NCI-H446 treated with DMSO at 0.1 percent for 48 hours (cell line): ENCODE measurements at places on chromosomes 16 and 17.

- no peak for DNase-seq
Observed at GRCh38 chr17:44205962-44206824, 6.5 kb upstream of the ATXN7L3 start.

DNA sequence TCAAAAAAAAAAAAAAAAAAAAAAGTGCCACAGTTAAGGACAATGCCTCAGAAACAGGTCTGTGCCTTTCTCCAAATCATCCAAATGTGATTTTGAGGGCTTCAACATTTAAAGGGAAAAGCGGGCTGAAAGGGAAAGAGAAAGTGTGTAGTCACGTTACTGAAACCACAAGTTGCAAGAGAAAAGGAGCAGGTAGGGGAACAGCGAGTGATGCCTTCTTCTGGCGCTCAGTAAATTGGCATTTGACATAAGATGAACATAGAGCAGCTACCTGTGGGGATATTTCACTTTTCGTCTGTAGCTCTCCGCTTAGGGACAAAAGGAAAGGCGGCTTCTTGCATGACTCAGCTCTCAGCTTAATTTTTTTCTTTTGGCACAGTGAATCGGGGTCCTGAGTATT lies 11.1 kb downstream of the CMTM2 start:
- DNase-seq: no peak

GRCh38 chr16:29806099-29806579 lies at the start of gene MAZ:
TSS of gene MAZ (plus strand) at chr16:29806529. CDS start at chr16:29806702, 173 bp downstream.
- DNase-seq: no peak

- no peak for DNase-seq
Observed at GRCh38 chr16:53093162-53093744, 38.5 kb downstream of the CHD9 start.

DNA sequence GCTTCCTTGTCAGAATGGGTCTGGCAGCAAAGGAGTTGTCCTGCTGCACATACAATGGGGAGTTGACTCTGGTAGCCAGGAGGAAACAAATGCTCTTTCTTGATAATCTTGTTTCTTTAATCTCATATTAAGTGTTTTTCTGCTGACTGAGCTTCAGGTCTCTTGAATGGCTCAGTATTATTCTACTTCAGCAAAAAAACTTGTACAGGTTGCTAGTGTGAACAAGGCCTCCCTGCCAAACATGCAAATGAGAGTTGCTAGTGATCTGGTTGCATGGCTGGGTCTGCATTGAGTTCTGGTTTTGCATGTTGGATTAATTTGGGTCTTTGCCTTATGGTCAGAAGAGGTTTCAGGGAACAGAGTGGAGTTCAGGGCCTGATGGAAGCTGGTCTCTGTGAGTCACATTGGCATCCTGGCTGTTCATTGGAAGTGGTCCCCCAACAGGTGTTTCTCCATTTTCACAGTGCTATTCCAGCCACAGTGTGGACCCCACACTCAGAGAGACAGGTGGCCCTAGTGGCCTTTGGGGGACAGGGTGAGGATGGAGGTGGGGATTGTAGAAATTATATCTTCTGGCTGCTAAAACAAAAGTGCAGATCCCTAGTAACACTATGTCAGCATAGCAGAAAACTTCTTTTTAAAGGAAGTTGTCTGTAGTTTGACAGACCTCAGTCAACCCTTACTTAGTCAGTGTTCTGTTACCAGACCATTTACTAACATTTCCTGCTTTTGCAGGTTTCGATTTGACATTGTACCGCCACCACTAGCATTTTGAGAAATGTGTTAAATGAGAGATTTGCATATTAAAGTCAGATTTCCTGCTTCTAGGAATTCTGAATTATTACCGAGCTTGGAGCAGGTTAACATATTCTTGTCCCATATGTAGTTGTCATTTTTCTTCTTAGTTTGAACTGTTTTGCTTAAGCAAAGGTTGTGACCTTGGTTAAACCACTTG lies 47.1 kb downstream of the EPN2 start:
- no peak for DNase-seq

GRCh38 chr17:76733618-76733957 lies 3.5 kb downstream of the SRSF2 start:
- DNase-seq: no peak

DNA sequence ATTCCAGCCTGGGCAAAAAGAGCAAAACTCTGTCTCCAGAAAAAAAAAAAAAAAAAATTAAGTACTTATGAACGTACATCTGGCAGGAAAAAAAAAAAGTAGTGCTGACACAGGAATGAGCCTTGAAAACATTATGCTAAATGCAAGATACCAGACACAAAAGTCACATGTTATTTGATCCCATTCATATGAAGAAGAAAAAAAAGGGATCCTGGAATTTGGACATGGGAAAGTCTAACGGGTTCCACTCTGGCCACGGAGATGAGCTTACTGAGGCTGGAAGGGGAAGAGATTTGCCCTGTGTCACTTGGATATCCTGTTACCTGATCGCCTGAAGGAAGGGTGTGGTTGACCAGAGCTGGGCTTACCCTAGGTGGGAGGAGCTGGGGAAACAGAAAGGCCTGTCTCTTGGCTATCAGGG lies 251.9 kb downstream of the PARN start:
- DNase-seq: no peak

GRCh38 chr17:58279016-58279711 lies 1.6 kb downstream of the MPO start:
- DNase-seq: no peak

GRCh38 chr17:83192161-83192788 lies 112.9 kb downstream of the METRNL start:
- no peak for DNase-seq

DNA sequence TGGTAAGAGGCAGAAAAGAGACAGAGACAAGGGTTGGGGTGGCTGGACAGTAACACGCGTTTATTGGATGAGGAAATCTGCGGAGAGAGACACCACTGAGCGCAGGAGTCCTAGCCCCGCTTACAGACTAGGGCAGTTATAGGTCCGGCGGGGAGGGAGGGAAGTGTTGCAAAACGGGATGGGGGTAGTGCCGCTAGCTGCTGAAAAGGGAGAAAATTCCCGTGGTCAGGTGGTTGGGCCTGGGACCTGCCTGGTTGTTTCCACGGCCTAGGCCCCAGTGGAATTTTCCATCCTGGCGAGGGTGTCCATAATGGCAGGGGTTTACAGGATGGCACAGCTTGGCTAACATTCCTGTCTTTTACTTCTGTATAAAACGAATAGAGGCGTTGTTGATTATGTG lies 5.5 kb upstream of the CPHXL2 start:
- DNase-seq: no peak

GRCh38 chr17:40486522-40487370 lies 14.7 kb downstream of the TNS4 start:
- no peak for DNase-seq

DNA sequence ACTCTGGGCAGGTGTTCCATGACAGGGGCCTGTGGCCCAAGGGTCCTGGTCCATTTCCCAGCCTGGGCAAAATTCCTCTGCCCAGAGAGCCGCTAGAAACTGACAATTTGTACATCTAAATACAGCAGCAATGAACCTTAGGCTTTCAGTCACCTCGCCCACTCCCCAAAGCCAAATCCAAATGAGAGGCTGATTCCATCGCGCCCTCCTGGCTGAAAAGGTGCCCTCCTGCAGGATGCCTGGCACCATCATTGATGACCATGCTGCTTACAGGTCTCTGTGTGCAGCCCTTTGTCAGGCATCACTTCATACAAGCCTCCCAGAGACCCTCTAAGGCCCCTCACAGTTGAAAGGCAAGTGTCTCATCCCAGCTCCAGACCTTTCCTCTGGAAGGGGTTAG lies 114.7 kb downstream of the C16orf78 start:
- DNase-seq: no peak

GRCh38 chr17:63423251-63423950 lies 22.7 kb downstream of the CYB561 start:
- DNase-seq: no peak

DNA sequence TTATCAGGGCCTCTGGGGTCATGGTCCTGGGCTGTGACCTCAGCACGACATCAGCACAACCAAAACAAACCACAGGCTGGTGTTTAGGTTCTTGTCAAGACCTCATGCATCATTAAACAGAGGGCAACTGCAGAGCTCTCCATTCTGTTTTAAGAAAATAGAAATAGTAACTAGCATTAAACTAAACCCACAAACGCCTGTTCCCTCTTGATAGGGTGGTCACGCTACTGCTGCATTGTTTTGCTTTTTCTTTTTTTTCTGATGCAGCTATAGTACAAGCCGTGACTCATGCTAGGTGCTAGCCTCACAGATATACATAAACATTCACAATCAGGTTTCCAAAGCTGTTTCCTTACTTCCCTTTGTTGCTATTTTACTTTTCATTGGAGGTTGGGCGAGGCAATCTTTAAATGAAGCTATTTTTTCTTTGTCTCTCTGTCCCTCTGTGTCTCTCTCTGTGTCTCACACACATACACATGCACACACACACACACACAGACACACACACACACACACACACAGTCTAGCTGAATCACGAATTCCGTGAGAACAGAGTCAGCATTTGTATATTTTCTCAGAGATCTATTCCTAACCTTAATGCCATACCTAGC lies 310.3 kb downstream of the CDH13 start:
- no peak for DNase-seq

DNA sequence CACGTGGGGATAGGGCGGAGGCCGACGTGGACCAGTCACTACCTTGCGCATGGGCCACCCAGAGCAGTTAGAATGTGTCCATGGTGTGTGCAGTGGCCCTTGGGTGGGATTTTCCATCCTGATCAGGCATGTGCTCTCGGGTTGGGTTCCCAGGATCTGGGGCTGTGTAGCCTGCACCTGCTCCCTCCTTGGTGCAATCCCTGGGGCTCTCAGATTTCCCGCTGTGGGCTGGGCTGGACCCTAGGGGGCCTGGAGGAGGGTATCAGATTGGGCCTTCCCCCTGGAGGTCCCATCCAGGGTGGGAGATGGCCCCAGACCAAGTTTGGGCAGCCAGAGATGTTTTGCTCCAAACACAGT lies 1.3 kb downstream of the SMTNL2 start:
- no peak for DNase-seq

GRCh38 chr17:57870283-57870635 lies 20.4 kb upstream of the MRPS23 start:
- no peak for DNase-seq

DNA sequence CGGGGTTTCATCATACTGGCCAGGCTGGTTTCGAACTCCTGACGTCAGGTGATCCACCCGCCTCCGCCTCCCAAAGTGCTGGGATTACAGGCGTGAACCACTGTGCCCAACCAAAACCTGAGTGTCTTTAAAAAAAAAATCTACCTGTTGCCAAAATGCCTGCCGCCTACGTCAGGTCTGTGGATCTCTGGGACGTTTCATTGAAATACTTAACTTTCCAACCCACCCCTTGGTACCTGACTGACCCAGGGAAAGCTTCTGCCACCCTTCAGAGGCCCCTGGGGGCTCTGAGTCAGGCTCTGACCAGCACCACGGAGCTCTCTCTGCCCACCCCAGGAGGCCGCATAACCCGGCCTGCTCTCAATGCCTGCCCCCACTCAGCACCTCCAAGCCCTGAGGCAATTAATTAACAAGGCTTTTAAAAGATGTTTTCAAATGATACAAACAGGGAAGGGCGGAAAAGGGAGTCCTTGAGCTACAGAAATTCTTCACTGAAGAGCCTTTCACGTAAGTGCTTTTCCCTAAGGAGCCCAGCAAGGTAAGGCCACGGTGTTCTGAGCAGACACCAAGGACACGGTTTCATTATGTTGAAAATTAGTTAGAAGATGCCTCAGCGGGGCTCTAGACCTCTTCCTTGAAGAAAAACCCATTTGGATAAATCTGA lies 29.3 kb upstream of the GSG1L start:
- no peak for DNase-seq

DNA sequence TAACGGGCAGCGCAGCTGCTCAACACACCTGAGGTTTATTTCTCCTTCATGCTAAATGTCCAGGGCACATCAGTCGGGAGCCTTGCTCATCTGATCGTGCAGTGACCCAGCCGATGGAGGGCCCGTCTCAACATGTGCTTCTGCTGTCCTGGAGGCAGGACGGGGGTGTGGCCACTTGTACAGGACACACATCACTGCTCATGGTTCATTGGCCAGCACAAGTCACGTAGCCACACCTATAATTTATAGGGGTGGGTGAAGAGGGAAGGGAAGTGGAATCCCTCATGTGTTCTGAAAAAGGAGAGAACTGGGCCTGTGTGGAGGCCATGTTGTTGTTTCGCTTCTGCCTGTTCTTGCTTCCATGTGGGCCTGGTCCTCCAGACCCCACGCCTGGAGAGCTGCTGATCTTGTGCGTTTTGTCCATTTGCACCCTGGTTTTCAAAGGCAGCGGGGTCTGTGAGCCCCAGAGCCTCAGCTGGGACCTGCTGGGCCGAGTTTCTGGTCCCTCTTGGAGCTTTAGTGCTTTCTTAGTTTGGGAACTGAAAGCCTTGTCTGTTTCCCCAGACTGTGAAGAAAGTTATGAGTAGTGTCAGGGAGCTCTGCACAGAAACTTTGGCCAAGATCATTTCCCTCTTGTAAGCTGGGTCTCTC lies 60.5 kb downstream of the CMIP start:
- DNase-seq: no peak

DNA sequence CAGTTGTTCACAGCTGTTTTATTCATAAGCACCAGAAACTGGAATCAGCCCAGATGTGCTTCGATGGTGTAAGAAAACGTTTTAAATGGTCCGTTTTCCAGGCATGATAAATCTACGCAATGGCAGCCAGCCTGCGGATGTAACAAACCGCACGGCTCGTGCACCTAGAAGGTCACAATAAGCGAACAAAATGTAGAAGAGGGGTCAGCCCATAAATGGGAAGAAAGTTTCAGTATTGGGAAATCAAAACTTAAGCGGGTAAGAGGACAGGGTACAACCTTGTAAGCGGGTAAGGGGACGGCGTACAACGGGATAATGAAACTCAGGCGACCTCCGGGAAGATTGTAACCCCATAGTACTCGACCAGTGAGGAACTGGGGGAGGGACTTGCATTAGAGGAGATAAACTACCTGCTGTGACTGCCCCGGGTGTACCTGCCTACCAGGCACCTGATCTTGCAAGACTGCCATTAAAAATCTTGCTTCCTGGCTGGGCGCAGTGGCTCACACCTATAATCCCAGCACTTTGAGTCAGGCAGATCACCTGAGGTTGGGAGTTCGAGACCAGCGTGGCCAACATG lies 66.6 kb downstream of the ANKRD11 start:
- no peak for DNase-seq

DNA sequence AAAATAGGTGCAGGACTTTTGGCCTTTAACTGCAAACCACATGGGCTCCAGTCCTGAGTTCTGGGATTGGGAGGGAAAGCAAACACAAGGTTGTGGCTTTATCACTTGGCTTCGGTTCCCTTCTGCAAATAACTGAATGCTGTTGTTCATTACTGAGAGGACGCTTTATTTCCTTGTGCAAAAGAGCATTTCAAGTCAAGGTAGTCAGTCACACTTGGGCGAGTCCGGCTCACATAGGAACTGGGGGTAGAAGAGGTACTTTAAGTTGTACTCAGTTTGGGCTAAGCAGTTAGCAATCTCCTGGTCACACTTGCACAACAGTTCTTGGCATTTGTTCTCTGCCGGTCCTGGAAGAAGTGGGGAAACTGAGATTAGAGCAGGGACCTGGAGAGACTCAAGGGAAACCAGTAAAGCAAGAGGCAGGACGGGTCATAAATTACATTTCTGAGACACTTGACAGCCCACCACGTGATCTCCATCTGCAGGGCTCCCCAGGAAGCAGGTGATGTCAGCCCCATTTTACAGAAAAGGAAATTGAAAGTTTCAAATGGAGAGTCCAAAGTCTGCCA lies 21.6 kb downstream of the PLA2G10 start:
- DNase-seq: no peak
